Mesenchymal stem cell (in vitro differentiated cells and primary cell): ENCODE measurements at places on chromosomes 16 and 17.

GRCh38 chr16:6977291-6977690 is 355.4 kb upstream of the RBFOX1 start:
- H3K4me3 ChIP-seq = no peak overlapping the region
- no peaks in the 10 kb centered on the region for H3K4me1 ChIP-seq
- H3K27me3 ChIP-seq = no peaks in the 10 kb centered on the region
- no peaks in the 10 kb centered on the region for H3K36me3 ChIP-seq
- no peak for DNase-seq

DNA sequence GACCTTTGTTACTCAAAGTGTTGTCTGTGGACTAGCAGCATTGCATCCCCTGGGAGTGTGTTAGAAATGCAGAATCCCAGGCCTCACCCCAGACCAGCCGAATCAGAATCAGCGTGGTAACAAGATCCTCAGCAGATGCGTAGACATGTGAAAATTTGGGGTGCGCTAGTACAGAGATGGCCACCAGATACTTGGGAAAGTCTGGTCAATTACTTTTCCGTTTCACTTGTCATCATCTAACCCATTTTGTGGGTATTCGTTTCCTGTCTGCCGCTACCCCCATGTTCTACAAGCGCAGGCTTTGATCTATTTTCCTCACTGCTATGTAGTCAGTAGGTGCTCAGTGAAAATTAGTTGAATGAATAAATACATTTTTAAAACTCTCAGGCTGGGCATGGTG is 33.1 kb upstream of the HERPUD1 start:
- H3K4me3 ChIP-seq = no peak overlapping the region
- peaks cover 54% of the 10 kb centered on the region for H3K27me3 ChIP-seq
- no peak for DNase-seq

DNA sequence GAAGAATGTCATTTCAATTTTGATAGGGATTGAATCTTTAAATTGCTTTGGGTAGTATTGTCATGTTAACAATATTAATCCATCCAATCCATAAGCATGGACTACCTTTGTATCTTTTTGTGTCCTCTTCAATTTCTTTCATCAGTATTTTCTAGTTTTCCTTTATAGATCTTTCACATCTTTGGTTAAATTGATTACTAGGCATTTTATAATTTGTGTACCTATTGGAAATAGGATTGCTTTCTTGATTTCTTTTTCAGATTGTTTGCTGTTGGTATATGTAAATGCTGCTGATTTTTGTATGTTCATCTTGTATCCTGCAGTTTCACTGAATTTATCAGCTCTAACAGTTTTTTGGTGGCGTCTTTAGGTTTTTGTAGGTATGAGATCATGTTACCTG is 24.1 kb upstream of the BCAS3 start:
- H3K4me1 ChIP-seq = no peaks in the 10 kb centered on the region
- H3K4me3 ChIP-seq = no peak overlapping the region

GRCh38 chr17:83081684-83082201 is 2.3 kb downstream of the METRNL start:
- H3K36me3 ChIP-seq = peaks cover 29% of the 10 kb centered on the region
- H3K4me3 ChIP-seq = peak overlapping the region; percentile 82
- no peak overlapping the region for H3K27ac ChIP-seq
- peaks cover 56% of the 10 kb centered on the region for H3K4me1 ChIP-seq
- H3K27me3 ChIP-seq = peaks cover 12% of the 10 kb centered on the region
- no peak for DNase-seq

DNA sequence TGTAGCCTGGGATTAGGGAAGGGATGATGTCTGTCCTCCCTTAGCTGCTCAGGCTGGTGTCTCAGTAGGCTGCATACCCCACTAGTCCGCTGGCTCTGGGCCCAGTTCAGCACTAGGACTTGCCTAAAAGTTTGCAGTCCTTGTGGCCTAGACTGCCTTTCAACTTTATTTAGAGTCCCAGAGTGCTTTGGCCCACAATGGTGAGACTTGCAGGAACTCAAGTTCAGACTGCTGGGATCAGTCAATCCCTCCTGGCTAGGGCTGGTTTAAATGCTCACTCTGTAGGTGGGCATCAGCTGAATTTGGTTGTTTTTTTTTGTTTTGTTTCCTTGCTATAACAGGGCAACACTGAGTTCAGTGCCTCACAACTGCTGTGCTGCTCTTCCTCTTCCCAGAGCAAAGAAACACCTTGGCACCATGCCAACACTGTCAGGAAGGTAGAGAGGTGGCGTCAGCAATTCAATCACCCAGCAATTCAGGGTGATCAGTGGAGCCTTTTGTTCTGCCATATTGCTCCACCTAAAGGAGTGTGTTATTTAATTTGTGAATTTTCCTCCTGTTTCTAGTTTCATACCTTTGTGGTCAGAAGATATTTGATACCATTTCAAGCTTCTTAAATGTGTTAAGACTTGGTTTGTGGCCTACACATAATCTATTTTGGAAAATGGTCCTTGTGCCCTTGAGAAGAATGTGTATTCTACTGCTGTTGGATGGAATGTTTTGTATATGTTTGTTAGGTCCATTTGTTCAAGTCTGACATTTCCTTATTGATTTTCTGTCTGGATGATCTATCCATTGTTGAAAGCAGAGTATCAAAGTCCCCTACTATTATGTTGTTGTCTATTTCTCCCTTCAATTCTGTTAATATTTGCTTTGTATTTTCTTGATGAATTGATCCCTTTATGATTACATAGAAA is 284.0 kb upstream of the PMFBP1 start:
- no peaks in the 10 kb centered on the region for H3K36me3 ChIP-seq
- H3K27ac ChIP-seq = no peak overlapping the region
- H3K4me3 ChIP-seq = no peak overlapping the region

- H3K27ac ChIP-seq = no peak overlapping the region
- no peak overlapping the region for H3K4me3 ChIP-seq
- H3K4me1 ChIP-seq = peaks cover 44% of the 10 kb centered on the region
- DNase-seq = no peak
Measured at GRCh38 chr17:2178798-2179501, 124.0 kb downstream of the HIC1 start.

GRCh38 chr16:85800321-85800669 is 800 bp downstream of the COX4I1 start:
- DNase-seq = no peak
- H3K36me3 ChIP-seq = peaks cover 58% of the 10 kb centered on the region
- no peak overlapping the region for H3K27ac ChIP-seq
- H3K4me1 ChIP-seq = peaks cover 7% of the 10 kb centered on the region

GRCh38 chr17:57459286-57459915 is 203.1 kb downstream of the MSI2 start:
- H3K4me3 ChIP-seq = no peak overlapping the region
- no peaks in the 10 kb centered on the region for H3K27me3 ChIP-seq
- DNase-seq = peak; percentile 79
- peaks cover 33% of the 10 kb centered on the region for H3K4me1 ChIP-seq
- peaks cover 3% of the 10 kb centered on the region for H3K36me3 ChIP-seq

DNA sequence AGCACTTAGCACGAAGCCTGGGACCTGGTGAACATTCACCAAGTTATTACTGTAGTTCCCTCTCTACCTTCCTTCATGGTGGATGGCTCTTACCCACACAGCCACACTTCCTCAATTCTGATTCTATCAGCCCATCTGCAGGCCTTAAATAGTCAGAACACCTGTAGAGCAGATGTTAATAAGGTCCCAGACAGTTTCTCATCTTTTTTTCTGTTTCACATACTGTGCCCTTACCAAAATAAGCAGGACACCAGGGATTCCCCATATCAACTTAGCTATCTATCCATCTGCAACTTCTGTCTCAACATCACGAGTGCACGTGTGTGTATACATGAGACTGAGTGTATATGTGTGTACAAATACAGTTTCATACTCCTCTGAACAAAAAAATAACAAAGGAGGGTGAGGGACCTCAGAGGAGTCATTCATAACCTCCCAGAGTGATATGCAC is 2.8 kb downstream of the RECQL5 start:
- no peak overlapping the region for H3K27ac ChIP-seq
- H3K36me3 ChIP-seq = peaks cover 32% of the 10 kb centered on the region
- peaks cover 7% of the 10 kb centered on the region for H3K4me1 ChIP-seq
- DNase-seq = no peak
- no peak overlapping the region for H3K4me3 ChIP-seq

DNA sequence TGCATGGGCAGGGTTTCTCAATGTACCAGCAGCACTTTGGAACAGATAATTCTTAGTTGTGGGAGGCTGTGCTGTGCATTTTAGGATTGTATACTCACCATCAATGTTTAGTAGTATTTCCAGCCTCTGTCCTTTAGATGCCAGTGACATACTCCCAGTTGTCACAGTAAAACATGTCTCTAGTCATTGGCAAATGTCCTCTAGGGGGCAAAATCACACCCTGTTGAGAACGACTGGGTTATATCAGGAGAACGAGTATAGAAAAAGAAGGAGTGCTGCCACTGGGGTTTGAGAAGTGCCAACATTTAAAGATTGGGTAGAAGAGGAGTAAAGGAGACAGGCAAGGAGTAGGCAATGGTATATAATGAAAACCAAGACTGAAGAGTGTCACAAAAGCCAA is 37.9 kb upstream of the SMIM36 start:
- H3K27me3 ChIP-seq = peaks cover 8% of the 10 kb centered on the region
- H3K4me1 ChIP-seq = no peaks in the 10 kb centered on the region
- no peak overlapping the region for H3K4me3 ChIP-seq
- H3K27ac ChIP-seq = no peak overlapping the region

DNA sequence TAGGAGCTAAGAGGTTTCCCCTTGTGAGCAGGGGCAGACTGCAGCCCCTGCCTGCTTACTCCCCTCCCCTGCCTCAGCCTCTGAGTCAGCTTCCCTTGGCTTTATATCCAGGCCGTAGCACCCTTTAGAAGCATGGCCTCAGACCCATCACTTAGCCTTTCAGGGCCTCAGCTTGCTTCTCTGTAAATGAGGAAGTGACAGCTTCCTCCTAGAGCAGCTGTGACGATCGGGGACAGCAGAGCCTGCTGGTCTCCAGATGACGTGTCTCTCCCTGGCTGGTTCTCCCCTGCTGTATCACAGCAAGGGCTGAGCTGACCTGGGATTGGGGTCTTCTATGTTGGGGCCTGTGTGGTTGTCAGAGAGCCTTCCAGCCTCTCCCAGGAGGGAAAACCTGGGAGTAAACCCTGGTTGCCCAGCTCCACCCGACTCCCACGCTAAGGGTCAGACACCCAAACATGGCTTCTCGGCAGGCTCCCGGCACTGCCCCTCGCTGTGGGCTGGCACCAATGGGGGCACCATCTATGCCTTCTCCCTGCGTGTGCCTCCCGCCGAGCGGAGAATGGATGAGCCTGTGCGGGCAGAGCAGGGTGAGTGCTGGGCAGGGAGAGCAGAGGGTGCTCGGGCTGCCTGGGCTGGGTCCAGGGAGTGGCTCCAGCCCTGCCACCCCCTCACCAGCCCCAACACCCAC is 16.3 kb upstream of the MYO15B start:
- no peak overlapping the region for H3K27ac ChIP-seq
- H3K4me3 ChIP-seq = no peak overlapping the region
- peak; percentile 38 for DNase-seq
- peaks cover 53% of the 10 kb centered on the region for H3K27me3 ChIP-seq
- peaks cover 8% of the 10 kb centered on the region for H3K36me3 ChIP-seq
- peaks cover 9% of the 10 kb centered on the region for H3K4me1 ChIP-seq
